ENCODE measurements at places on chromosomes 6 and 20.
A peak's percentile ranks its signal among the peaks of the same experiment; 100 is the strongest.

GRCh38 chr20:56352345-56353055, 6.3 kb upstream of the FAM210B start:
- DNase-seq = no peak

- DNase-seq = no peak
Measured at GRCh38 chr6:40543776-40544175, 43.4 kb downstream of the LRFN2 start.

DNA sequence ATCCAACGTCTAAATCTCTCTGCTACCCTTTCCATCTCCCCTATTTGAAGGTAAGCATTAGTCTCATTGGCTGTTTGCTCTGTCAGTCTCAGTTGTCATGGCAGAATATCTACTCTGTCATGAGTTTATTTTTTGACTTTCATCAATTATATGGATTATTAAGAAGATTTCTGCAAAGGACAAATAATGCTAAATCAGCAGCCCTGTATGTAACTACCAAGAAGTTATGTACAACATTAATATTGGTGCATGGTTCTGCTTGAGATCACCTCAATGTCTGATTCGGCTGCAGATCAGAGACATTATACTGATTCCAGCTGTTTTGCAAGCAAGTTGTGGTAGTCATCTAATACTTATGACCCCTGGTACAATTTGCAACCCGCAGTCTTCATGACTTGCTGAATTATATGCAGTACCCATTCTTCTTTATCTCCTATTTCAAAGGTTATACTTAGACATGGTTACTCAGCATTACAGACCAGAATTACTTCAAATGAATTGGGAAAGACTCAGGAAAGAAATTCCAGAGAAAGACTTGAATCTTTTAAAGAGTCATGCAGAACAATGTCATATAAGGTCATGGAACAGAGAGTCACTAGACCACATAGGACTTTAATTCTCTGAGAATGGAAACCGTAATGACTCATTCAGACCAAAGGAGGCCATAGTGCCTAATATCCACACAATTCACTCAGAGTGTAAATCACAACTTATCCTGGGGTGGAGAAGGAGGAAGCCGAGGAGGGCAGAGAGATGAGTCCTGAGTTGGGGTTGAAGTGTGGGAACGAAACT, 201.4 kb downstream of the IBTK start:
- no peak for DNase-seq

DNA sequence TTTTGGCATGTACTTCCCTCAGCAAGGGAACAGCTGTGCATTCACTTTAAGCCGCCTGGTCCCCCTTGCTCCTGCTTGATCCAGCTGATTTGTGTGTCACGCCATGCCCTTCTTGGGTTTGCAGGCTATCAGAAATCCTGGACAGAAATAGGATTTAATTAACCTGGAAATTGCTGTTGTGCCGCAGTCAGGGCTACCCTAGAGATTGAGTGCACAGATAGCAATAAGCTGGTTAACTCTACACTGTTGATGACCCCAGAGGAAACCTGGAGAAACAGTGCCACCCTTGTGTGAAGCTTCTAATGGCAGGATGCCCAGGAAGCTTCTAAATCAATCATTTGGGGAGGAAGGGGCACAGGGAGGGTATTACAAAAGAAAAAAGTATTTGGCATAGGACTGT, 199.0 kb downstream of the JARID2 start:
- peak; percentile 58 for DNase-seq

- peak; percentile 48 for DNase-seq
Measured at GRCh38 chr20:59813948-59814839, 119.2 kb downstream of the SYCP2 start.

DNA sequence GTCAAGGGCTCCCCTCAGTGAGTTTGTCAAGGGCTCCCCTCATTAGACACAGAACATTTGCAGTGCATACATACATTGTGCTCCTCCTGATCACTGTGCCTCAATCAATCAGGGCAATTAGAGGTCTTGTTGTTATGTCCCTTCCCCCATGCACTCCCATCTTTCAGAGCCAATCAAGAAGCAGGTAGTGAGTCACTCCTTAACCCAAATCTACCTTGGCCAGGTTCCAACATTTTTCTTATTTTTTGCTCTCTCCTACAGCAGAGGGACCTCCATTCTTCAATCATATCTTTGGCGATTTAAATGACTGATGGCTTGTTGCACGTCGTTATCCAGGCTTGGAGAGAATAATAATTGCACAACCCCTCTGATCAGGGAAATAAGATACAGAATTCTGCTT, 409.9 kb upstream of the SPTLC3 start:
- DNase-seq = no peak

DNA sequence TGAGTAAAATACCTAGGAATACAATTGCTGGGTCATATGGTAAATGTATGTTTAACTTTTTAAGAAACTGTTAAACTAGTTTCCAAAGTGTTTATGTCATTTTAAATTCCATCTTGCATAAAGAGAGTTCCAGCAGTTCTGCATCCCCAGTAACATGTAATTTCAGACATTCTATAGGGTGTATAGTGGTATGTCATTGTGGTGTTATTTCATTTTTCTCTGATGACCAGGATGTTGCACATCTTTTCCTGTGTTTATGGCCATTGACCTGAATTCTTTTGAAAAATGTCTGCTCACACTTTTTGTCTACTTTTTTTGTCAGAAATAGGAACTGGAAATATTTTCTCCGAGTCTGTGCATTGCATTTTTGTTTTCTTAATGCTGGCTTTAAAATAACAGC, 128.9 kb downstream of the TMEM200A start:
- no peak for DNase-seq

DNA sequence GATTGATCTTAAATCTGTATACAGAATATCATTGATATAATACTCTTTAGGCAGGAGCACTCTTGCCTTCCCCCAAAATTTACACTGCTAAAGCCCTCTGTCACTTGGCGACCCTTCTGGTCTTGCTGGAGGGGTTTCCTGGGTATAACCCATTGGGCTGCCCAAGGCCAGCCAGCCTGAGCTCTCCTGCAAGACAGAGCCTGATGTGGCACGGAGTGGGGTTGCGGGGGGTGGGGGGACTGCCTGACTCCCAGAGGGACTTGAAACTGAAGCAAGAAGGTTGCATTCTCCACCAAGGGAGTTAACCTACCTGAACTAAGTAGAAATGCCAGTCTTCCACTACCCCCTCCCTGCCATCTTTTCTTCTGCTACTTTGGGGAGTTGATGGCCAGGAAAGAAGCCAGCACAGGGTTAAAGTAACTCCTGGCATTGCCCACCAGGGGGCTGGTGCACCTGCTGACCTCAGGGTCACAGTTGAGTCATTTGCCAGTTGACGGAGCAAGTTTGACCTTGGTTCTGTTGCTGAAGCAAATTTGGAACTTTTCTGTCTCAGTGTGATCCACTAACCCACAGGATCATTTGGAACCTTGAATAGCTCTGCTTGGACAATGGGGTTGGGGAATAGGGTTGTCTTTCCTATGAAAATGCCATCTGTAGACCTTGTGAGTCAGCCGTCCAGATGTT, 79.4 kb downstream of the ASXL1 start:
- peak; percentile 60 for DNase-seq

- DNase-seq = peak; percentile 88
Measured at GRCh38 chr6:76876922-76877553, 586.3 kb downstream of the HTR1B start.

- DNase-seq = no peak
Measured at GRCh38 chr6:70415660-70416059, 2.4 kb downstream of the FAM135A start.

- no peak for DNase-seq
Measured at GRCh38 chr6:91812596-91813274, 1225.9 kb upstream of the MAP3K7 start.

- no peak for DNase-seq
Measured at GRCh38 chr6:134398453-134398852, 80.5 kb upstream of the SGK1 start.

DNA sequence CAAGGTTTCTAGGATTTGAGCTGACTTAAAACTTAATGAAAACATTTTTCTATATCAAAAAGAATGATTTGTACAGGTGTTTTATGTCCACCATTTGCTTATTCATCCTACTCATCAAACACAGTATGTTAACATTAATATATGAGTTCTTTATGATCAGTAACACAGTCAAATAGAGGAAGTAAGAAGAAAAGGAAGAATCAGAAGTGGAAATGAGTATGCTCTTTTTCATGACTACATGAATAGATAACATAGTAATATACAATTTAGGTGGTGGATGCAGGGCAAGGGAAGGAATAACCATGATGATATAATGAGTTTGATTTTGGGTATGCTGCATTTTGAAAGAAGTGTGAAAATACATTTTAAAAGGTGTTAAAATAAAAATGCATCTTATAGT, 16.5 kb downstream of the KPNA5 start:
- no peak for DNase-seq

GRCh38 chr6:1322696-1323219, 10.9 kb downstream of the FOXQ1 start:
- DNase-seq = no peak

- DNase-seq = no peak
Measured at GRCh38 chr6:3405679-3406078, 51.2 kb downstream of the SLC22A23 start.

GRCh38 chr6:5083813-5084359, 1.3 kb upstream of the PPP1R3G start:
- peak; percentile 18 for DNase-seq

- DNase-seq = no peak
Measured at GRCh38 chr20:25087186-25087929, 5.4 kb upstream of the VSX1 start.

GRCh38 chr20:49765846-49766541, 46.6 kb upstream of the SLC9A8 start:
- DNase-seq = no peak

GRCh38 chr6:10778230-10778629, 30.6 kb downstream of the TMEM14B start:
- DNase-seq = no peak

DNA sequence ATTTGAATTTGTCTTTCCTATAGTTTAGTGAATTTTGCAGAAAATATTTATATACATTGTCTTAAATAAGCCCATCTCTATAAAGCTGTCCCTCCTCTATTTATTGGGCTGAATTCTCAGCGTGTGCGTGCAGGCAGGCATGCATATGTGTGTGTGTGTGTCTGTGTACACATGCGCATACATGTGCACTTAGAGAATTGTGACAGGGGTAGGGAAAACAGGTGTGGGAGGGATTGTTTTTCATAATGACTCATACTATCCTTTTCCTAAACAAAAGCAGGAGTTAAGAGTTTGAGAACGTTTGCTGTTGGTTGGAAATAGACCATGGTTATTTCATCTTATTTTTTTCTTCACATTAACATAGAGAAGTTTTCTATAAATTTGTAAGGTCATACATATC, 43.4 kb upstream of the FABP7 start:
- DNase-seq = no peak

- no peak for DNase-seq
Measured at GRCh38 chr20:42399802-42400201, 781.6 kb upstream of the CHD6 start.

DNA sequence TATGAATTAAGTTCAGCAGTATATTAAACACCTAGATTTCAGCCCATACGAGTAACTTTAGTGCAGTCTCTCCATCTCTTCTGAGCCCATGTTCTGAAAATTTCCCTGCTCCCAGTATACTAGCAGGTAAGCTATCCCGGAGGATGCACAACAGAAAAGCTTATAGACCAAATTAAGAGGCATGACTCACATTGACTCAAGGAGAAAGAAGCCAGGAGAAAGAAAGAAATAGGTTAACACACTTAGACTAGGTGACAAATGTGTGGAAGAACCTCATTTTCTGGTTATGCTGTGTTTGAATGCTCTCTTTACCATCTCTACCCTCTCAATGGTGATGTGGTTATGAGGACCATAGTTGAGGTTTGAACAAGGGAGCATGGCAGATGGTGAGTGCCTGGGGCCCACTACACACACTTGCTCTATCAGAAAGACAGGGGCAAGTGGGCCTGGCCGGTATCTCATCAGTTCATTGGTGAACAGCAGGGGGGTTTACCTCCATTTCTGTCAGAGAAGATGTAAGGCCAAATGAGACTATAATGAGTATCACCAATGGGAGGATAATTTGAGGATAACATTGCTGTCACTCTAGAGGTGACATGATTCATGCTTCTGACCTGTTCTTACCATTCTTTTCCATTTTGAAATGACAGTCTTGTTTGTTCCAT, 902.3 kb upstream of the FLRT3 start:
- DNase-seq = no peak

DNA sequence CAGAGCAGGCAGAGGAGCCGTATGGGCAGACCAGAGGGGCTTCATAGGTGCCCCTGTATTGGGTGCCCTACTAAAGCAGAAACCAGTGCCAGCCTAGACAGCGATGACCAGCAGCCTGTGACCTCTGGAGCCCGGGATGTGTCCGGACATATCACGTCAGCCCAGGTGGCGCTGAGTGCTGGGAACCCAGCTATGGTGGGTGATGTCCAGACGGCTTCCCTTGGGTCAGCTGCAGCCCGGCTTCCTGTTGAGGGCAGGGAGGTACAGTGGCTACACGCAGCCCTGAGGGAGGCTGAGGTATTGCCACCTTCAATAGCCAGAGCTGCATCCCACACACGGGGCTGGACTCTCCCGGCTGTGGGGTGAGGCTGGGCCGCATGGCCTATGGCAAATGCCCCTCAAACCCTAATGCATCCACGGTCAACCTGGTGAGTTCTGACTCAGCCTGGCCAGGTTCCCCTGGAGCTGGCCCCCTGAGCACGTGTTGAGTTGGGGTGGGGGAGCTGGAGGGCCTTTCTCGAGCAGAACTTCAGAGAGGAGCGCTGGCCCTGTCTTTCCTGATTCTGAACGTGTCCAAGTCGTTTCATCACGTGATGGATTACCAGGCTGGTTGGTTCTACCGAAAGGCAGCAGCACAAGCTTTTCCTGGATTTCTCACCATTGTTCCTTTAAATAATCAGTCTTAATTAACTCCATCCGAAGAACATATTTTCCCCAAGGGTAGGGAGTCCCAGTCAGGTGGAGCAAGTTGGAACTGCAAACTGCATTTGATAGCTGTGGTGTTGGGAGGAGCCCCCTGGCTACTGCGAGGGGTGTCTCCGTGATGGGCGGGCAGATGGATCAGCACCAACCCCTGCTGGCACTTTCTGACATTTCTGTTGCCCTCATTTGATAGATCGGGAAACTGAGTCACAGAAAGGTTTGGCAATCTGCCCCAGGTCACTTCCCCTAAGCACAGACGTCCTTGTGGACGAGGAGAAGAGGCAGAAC, 7.1 kb upstream of the MYT1 start:
- DNase-seq = no peak

- peak; percentile 58 for DNase-seq
Measured at GRCh38 chr20:17614176-17614811, 44.4 kb downstream of the DSTN start.

DNA sequence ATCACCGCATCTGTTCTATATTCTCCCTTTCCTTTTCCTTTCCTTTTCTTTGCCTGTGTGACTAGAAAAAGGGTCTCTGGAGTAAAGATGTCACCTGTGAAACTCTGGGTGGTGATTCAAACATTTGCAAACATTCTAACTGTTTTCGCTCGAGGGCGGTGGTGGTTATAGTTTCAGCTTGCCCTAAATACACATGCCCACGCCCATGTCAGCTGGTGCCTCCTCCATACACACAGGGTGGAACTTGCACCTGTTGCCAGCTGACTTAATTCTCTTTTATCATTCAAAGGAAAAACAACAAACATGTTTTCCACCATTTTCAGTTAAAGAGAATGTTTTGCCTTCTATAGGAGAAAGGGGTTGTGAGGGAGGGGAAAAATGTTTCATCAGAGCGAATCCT, 381.9 kb upstream of the ARID1B start:
- DNase-seq = no peak

GRCh38 chr6:124040655-124041054, 237.0 kb downstream of the NKAIN2 start:
- no peak for DNase-seq

- DNase-seq = no peak
Measured at GRCh38 chr6:137661601-137662000, 167.4 kb upstream of the OLIG3 start.
